ENCODE measurements at places on chromosomes 1 and 21.

GRCh38 chr1:63857478-63857877, 83.7 kb downstream of the ROR1 start:
- no peak for DNase-seq

- DNase-seq, result no peak
These were observed 40.7 kb downstream of the TRAPPC10 start for GRCh38 chr21:44052830-44053226.

DNA sequence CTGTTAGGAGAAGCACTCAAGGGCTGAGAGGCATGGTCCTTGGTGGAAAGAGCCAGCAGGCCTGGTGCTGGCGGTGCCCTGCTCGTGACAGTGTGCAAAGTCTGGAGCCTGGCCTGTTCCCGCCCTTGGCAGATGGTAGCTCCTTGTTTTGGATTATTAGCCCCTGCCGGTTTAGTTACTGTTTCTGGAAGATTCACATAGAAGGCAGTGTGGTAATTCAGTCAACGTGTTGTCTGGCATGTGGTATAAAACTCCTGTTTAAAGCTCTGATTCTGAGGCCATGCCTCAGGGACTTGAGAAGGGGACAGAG, 6.8 kb downstream of the PKNOX1 start:
- no peak for DNase-seq

GRCh38 chr1:43439781-43440180, 13.9 kb downstream of the HYI start:
- no peak for DNase-seq

- peak; percentile 80 for DNase-seq
These were observed 862 bp upstream of the SGIP1 start for GRCh38 chr1:66532798-66533783.

DNA sequence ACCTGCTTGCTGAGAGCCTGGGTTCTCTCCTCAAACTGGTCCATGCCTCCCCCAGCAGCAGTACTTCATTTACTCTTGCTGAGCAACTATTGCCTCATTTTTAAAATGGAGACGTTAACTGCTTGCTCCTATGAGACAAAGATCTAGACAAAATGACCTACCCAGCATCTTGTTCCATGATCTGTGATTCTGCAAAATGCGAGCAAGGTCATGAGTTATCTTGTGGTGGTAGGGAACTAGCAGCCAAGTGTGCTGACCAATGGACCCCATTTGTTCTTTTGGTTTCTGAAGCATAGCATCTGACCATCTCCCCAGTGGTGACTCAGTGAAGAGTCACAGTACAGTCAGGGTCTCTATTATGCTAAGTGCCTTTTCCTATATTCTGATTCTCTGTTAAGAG, 40.4 kb downstream of the TBX15 start:
- DNase-seq, result no peak

- peak; percentile 75 for DNase-seq
These were observed 41.3 kb upstream of the KCNE1 start for GRCh38 chr21:34553151-34553952.

DNA sequence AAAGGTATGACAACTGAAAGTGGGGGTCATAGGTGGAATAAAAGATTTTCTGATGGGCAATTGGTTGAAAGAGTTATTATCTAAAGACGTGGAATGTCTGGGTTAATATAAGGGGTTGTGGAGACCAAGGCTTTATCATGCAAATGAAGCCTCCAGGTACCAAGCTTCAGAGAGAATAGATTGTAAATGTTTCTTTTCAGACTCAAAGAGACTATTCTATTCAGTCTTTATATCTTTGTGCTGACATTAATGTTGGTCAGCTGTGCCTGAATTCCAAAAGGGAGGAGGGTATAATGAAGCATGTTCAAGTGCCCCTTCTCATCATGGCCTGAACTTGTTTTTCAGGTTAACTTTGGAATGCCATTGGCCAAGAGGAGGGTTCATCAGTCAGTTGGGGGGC, 145.3 kb downstream of the SETD4 start:
- DNase-seq, result no peak

DNA sequence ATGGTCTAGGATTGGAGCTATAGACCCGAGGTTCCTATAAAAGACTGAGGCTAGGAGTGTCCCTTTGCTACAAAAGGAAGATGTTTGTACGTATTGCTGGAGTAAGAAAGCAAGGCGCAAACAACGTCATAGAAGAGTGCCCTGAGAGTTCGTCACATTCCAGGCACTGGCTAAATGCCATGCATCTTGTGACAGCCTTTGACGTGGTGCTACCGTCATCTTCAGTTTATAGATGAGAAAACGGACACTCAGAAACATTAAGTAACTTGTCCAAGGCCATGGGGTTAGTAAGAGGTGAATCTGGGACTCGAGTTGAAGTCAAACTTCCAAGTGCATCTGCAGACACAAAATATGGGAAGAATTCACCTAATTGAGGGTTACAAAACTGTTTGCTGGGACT, 104.2 kb upstream of the SLC45A1 start:
- DNase-seq, result no peak

- DNase-seq, result no peak
These were observed 5.3 kb downstream of the TTC24 start for GRCh38 chr1:156584813-156585212.

GRCh38 chr1:205228093-205228521, 361 bp downstream of the TMCC2 start:
- DNase-seq, result no peak

DNA sequence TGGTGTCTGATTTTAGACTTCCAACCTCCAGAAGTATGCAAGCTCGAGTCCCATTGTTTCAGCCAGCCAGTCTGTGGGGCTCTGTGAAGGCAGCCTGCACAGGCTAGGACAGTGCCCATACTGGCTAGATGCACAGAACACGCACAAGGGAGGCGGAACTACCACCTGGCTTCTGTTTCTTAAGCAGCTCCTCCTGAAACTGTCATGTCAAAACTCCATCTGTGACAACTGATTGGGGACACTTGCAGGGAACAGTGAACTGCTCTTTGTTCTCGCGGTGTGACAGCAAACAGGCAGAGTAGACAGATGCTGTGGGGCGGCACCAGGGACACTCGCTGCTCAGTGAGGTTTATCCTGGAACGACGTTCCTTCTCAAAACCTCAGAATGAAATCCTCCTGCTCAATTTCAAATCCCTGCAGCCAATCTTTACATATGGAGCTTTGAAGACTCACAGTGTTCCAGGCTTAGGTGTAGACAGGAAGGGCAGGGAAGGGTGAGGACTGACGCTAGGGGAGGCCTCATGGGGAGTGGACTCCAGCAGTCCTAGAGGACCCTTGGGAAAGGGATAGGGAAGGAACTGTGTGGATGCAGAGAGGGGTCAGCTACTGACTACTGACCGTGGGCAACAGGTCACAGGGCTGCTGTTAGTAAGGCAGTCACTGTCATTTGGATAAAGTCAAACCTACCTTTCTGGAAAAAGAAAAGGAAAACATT, 73.8 kb downstream of the ERG start:
- no peak for DNase-seq

DNA sequence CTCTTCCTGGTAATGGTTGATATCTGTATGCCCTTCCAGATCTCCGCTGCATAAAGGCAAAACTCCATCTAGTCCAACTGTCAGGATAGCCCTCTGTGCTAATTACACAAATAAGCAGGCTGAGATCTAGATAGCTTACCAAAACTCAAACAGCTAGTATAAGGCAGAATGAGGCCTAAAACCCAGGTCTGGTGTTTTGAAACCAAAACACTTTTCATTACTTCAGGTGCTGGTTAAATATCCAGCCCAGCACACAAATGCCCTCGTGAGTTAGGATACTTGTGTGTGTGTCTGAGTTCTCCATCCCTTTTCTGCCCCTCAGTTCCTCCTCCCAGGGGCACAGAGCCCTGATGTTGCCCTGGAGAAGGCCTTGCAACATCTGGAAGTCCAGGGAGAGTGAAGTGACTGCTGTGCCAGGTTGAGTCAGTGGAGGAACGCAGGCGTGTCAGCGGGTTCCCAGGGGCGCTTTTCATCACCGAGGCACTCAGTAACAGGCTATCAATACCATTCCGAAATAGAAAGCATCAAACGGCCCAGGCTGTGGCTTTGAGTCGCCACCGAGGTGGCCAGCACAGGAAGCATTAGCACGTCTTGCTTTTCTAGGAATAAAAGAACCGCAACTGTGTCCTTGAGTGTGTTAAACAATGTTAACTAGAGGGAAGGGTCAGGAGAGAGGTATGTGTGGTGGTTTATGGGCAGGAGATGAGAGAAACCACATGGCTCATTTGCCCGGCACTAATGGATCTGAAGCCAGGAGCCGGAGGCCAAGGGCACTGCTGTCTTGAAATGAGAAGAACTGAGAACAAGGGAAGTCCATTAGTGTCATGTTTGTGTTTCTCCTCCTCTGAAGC, 90.7 kb upstream of the WLS start:
- DNase-seq, result no peak

GRCh38 chr21:35968564-35968963, 91.8 kb downstream of the SETD4 start:
- no peak for DNase-seq

DNA sequence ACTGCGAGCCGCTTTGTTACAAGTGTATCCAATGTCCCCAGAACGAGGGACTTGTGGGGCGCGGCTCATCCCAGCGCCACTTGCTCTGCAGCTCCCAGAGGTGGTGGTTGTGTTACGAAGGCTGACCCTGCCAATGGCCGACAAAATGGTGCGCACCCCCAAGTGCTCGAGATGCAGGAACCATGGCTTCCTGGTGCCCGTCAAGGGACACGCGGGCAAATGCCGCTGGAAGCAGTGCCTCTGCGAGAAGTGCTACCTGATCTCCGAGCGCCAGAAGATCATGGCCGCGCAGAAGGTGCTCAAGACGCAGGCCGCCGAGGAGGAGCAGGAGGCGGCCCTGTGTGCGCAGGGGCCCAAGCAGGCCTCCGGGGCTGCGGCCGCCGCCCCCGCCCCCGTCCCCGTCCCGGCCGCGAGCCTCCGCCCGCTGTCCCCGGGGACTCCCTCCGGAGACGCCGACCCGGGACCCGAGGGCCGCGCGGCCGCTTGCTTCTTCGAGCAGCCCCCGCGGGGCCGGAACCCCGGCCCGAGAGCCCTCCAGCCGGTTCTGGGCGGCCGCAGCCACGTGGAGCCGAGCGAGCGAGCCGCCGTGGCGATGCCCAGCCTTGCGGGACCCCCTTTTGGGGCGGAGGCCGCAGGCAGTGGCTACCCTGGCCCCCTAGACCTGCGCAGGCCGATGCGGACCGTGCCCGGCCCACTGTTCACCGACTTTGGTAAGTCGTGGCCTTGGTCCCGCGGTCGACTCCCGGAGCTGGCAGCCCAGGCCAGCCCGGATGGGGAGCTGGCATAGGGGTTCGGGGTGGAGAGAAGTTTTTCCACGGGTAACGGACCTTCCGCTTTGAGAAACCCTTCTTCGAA, at the start of gene DMRTB1:
Gene DMRTB1, plus strand, starts transcription at position 79 of the 855 bp plus-strand sequence. Its CDS starts 55 bp downstream, at position 134.
- DNase-seq, result no peak

- DNase-seq, result peak; percentile 53
These were observed 1.2 kb upstream of the LUZP1 start for GRCh38 chr1:23169727-23170335.

DNA sequence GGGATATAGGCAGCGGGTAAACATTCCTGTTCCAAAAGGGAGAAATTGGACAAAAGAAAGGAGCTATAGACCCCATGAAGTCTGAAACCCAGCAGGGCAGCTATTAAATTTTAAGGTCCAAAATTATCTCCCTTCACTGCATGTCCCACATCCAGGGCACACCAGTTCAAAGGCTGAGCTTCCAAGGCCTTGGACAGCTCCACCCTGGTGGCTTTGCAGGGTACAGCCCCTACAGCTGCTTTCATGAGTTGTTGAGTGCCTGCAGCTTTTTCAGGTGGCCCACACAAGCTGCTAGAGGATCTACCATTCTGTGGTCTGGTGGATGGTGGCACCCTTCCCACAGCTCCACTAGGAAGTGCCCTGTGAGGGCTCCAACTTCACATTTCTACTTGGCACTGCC, 662.5 kb upstream of the PKN2 start:
- no peak for DNase-seq

- DNase-seq, result no peak
These were observed 95.3 kb downstream of the HIVEP3 start for GRCh38 chr1:41823471-41823870.

DNA sequence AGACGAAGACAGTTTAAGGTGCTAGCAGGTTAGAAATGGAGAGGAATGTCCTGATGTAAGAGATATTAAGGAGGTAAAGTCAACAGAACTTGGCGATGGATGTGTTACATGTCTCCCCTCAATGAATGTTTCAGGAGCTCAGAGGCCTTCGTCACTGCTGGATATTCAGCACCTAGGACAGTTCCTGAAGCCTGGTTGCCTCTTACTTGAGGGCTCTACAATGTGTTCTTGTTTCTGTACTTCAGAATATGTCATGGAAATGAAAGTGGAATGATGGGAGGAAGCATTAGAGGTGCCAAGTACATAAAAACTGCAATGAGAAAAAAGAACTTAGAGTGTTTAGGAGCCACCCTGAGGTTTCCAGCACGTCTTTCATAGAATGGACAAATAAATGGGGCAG, 17.7 kb downstream of the TNR start:
- DNase-seq, result no peak

GRCh38 chr1:22611530-22611947, 24.9 kb upstream of the C1QA start:
- peak; percentile 5 for DNase-seq

GRCh38 chr1:85884372-85885035, 176.3 kb upstream of the ZNHIT6 start:
- DNase-seq, result no peak

DNA sequence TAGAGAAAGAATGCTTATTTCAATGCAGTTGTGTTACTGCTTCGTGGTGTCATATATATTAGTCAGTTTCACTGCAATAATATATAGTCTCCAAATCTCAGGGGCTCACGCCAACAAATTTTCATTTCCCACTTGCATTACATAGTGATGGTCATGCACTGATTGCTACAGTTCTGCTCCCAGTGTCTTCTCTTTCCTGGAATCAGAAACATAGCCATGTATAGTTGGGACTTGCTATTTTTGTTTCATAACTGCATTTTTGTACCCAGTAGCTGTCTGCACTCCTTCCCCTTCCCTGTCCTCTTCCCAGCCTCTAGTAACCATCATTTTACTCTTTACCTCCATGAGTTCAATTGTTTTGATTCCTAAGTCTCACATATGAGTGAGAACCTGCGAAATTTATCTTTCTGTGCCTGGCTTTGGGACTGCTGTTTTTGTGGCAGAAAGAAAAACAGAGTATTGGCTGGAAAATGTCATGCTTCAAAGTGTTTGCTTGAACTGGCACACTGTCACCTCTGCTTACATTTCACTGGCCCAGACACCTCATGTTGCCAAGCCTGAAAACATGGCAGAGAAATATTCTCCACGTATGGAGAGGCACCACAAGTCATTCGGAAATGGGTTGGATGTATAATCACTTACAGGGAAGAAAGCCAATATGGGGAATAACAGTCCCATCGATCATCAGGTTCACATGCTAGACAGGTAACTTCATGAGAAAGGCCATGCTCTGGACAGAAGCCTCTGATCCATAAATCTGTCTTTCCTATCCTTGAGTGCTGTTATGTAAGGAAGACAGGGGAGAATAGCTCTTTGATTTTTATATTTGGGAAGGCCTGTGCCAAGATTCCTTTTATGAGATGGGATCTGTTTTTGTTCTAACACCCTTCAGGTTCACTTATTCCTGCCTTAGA, 60.4 kb upstream of the BACH1 start:
- peak; percentile 74 for DNase-seq

DNA sequence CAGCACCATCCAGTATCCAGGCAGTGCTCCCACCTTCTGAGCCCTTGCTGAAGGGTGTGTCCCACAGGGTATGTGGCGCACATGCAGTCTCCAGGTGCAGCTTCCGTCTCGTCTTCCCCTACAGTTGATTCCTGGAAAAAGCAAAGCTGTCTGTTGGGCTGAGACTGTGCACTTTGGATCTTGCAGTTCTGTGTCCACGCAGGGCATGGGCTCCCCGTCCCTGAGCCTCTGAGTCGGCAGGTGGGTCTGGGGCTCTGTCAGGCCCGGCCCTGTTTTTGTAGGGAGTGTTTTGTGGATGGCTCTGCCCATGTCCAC, 32.8 kb downstream of the SNAP47 start:
- DNase-seq, result no peak

- DNase-seq, result no peak
These were observed 3.6 kb upstream of the SPRR3 start for GRCh38 chr1:152997901-152998300.

Data from fibroblast of skin of left quadriceps (primary cell).